ENCODE measurements at places on chromosomes 3 and 15.

DNA sequence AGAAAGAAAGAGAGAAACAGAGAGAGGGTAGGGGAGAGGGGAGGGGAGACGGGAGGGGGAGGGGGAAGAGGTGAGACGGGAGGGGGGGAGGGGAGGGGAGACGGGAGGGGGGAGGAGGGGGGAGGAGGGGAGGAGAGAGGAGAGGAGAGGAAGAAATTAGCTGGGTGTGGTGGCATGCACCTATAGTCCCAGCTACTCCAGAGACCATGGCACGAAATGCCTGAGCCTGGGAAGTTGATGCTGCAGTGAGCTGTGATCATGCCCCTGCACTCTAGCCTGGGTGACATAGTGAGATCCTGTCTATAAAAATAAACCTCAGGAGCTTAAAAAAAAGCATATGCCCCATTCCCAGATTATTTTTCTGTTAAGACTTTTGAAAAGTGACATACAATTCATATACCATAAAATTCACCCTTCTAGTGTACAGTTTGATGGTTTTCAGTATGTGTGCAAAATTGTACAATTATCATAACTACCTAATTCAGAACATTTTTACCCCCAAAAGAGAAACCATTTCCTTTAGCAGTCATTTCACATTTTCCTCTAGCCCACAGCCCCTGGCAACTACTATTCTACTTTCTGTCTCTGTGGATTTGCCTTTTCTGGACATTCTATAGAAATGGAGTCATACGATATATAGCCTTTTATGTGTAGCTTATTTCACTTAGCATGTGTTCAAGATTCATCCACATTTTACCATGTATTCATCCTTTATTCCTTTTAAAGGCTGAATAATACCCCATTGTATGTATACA is 699.6 kb downstream of the FHIT start:
- DNase-seq: no peak

- no peak for DNase-seq
Measured at GRCh38 chr15:39388118-39388517, 192.8 kb upstream of the THBS1 start.

DNA sequence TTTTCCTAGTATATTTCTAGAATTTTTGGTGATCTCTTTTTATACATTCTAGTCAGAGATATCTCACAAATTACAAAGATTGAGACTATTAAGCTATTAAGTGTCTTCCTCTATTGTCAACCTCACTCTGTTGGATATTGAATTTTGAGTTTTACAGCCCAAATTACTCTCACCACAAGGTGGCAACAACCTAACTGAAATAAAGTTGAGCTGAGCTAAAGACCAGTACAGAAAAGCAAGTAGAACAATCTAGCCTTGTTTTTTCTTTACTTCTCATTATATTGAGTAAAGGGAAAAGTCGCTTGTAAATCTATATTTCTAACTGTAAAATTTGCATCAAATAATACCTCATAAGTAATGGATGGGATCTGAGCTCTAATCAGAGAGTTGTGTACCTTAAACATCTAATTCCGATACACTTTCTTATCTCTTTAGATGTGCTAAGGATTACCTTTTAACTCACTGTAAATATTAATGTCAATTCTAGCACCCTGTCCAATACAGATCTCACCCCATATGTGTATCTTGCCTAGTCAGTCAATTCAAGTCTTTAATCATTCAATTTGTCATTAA is 13.6 kb upstream of the COMMD2 start:
- no peak for DNase-seq

DNA sequence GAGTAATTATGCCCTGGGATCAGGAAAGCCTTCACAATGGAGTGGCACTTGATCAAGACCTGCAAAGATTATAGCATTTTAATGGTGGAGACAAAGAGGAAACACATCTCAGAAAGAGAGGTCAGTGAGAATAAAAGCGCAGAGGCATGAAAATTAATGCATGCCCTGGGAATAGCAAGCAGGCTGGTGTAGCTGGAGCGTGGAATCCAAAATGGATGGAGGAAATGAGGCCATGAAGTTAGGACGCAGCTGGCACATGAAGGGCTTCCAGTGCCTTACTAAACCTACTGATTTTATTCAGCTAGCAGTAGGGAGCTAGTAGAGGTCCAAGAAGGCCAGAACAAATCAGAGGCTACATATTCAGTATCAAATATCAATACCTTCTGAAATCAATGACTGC is 38.1 kb downstream of the TMEM212 start:
- DNase-seq: no peak

DNA sequence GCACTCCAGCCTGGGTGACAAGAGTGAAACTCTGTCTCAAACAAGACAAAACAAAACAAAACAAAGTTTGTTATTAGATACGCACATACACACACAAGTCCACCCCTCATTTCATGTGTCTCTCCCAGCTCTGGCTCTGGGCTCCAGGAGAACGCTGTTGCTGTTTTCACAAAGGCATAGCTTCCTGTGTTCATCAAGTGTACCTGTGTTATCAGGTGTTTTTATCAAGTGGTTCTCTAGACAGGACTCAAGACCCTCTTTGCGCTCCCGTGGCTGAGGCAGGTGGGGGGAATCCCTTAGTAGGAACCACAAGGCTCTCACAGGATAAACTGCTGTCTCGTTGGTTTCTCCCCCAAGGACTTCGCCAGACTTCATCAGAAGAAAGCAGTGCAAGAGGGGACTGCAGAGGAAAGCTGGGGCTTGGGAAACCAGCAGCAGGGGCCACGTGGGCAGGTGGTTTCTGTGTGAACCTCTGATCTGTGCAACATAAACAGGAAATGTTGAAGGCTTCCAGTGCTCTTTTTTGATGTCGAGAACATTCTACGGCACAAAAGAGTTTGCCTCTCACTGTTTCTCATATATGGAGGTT is 6.9 kb upstream of the PPP1R2 start:
- DNase-seq: peak; percentile 87

GRCh38 chr15:85154061-85154460 is 172.4 kb downstream of the PDE8A start:
- DNase-seq: no peak

DNA sequence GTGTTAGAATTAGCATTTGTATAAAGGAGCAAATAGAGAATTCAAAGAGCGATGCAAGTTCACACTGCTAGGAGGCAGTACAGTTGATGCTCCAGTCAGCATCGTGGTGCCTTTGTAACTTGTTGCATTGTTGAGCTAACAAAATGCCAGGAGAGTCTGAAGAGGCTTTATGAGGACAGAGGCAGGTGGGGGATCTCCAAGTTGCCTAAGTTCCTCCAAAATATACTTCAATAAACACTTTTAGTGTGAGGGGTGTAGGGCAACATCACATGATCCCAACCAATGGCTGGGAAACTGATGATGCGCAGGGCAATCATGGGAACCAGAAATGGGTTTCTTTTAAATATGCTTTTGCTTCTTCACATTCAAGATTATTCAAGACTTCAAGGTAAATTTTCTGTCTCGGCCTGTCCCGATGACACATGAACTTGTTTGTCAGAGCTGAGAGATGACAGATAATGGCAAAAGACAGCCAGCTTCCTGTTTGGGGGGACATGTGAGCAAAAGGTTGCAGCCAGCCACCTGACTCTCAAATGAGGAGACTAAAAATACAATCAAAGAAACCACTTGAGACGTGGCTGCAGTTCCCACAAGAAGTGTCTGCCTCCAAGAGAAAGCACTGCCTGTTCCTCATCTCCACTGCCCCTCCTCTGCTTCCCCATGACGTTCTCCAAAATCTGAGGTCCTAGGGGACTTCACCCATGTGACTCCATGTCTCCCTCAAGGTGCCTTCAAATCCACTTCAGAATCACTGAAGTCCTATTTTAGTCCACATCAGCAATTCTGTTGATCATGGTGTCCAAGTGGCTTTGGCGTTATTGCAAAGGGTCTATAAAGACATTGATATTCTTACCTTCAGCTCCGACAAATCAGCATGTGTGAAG is 39.3 kb downstream of the KLHL6 start:
- DNase-seq: peak; percentile 68

DNA sequence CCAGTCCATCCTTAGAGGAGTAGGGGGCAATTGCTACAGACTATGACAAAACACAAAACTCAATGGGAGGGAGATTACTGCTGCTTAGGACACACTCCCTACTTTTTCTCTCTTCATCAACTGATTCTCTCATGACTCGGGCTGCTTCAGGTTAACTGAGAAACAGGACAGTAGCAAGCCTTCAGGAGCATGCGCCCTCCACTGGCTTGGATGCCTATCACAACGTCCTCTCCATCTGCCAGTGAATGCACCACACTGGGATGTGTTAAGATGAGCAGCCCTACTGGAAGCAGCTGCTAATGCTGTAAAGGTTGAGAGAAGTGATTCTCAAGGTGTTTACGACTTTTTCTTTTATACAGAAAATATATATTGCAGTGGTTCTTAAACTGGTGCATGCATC is 542.3 kb downstream of the EDEM1 start:
- no peak for DNase-seq

DNA sequence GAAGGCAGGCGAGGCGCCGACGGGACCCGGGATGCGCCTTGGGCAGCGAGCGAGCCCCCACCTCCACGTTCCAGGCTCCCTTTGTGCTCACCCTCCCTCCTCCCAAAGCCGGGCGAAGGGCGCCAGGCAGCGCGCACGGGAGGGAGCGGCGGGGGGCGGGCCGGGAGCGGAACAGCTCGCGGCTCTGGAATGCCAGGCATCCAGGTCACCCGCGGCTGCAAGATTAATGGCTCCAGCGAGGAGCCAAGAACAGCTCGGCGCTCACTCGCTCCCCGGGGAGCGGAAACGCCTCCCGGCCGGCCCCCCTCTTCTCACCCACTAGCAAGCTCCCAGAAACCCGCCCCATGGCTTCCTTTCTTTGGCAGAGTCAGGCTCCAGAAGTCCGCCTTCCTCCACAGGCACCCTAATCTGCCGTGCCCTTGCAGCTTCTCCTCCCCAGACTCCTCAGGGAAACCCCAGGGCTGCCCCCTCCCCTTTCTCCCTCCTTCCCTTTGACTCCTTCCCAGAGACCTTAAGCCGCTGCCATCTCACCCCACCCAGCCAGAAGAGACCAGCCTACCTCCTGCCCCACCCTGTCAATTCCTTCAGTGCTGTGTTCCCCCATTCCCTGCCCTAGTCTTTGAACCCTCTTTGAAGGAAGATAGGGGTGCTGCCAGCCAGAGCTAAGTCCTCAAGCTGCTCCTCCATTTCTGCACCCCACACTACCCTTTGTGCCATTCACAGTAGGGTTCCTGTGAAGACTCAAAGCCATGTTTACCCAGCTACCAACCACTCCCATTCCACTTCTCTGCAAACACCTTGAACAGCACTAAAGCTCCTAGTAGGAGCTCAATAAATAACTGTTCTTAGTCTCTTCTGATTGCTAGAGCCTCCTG is 9.9 kb downstream of the AMOTL2 start:
- DNase-seq: peak; percentile 81

DNA sequence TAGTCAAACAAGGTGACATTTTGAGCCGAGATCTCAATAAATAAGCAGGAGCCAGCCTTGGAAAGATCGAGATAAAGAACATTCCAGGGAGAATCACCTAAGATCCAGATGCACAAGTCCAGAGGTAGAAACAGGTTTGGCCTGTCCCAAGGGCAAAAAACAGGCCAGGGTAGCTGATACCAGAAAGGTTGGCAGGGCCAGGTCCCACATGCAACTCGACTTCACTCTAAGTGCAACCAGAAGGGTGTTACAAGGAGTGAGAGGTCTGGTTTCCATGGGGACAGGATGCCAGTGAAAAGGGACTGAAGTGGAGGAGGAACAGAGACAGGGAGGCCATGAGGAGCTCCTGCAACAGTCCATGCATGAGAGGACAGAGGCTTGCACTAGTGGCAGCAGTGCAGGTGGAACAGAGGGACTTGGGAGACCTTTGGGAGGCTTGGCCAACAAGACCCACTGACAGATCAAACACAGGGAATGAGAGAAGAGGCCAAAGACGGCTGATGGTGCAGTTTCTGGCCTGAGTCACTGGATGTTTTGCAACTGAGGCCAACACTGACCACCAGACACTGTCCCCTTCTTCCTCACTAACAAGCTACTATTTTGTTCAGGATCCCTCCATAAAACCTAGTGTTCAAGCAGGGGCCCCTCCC is 5.2 kb downstream of the TPRA1 start:
- DNase-seq: no peak

DNA sequence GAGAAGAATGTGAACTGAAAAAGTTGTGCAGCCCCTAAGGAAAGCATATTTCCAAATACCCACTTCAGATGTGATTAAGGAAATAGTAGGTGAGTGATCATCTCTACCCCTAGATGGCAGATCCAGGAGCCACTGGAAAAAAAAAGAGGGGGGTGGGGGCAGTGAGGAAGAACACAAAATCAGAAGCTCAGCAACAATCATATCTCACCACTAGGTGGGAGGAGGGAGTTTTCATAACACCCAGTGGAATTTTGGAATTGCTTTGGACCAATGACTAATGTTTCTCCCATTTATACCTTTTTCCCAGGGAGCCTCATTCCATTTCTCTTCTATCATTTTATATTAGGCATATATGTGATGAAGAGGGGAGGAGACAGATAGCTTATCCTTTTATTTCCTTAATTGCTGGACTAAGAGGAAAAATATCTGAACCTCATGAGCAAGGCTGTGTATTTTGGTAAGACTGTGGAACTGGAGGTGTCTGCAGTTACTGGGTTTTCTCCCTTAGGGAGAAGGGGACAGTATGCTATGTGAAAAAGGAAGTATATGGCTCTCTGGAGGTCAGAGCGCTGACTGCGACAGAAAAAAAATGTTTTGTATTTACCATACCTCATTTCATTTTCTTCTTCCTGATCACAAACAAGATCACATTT is 363.4 kb downstream of the GAP43 start:
- no peak for DNase-seq

DNA sequence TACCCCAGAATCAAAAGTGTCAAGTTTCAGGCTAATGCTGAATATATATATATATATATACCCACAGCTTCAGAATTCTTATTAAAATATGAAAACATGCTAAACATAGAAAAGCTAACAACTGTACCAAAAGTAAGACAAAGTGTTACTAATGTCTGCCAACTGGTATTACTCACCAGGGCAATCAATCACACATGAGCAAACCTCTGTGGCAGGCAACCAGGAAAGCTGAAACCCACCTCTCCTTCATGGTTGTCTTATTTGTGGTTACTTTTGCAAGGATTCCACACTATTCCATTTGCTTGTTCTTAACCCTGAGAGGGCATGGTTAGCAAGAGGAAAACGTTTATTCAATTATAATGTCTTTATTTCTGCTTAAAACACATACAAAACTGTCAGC is 512.3 kb upstream of the MDFIC2 start:
- DNase-seq: no peak

DNA sequence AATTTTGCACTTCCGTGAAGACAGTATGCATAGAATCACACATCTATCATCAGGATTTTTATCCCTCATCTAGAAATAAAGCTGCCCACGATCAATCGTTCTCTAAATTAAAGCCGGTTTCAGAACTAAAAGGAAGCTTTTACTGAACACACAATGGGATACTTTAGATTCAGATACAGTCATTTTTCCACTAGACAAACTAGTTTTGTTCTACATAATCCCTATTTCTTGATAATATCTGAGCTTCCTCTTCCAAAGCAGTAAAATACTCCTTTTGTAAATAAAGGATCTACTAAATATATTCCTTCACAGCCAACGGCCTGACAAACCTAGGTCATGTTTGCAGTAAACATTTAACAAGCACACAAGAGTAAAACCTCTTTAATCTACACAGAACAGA is 2.0 kb upstream of the GANC start:
- no peak for DNase-seq

- no peak for DNase-seq
Measured at GRCh38 chr3:85560088-85560785, 601.4 kb downstream of the CADM2 start.

GRCh38 chr3:9778143-9779074 is 8.7 kb upstream of the CAMK1 start:
- no peak for DNase-seq

GRCh38 chr3:102574355-102574754 is 139.5 kb downstream of the ZPLD1 start:
- DNase-seq: no peak

Data from DND-41 (cell line).